ENCODE measurements at places on chromosomes 11 and 22. TPM values are rescaled to one million over a fixed set of nuclear protein-coding genes. Genes with fewer than 3 reads are reported as not detected.

FGF4 gene
- polyA plus RNA-seq: not detected

RTL10 gene
- polyA plus RNA-seq: 7.9 TPM

CD248 gene
- polyA plus RNA-seq: 5.5 TPM

TRIM49 gene
- polyA plus RNA-seq: not detected

BACE1 gene
- 2.7 TPM for polyA plus RNA-seq

GAL gene
- polyA plus RNA-seq: 5.6 TPM

H19 gene
- polyA plus RNA-seq: 5,104 TPM

SYCE3 gene
- not detected for polyA plus RNA-seq

RANGAP1 gene
- polyA plus RNA-seq: 51.8 TPM

SLC5A1 gene
- 1.1 TPM for polyA plus RNA-seq

C11orf42 gene
- not detected for polyA plus RNA-seq

ZP1 gene
- polyA plus RNA-seq: 0.52 TPM

KRTAP5-8 gene
- polyA plus RNA-seq: not detected

BDNF gene
- polyA plus RNA-seq: 0.83 TPM

CBLIF gene
- not detected for polyA plus RNA-seq

OR52I2 gene
- not detected for polyA plus RNA-seq

RIC3 gene
- polyA plus RNA-seq: 3.3 TPM

JAML gene
- 0.21 TPM for polyA plus RNA-seq

ETS1 gene
- polyA plus RNA-seq: 13.9 TPM

POU2AF2 gene
- polyA plus RNA-seq: 3.0 TPM

MMP27 gene
- polyA plus RNA-seq: not detected

AP1B1 gene
- polyA plus RNA-seq: 17.5 TPM

CEND1 gene
- 0.33 TPM for polyA plus RNA-seq

VSIG2 gene
- polyA plus RNA-seq: 0.15 TPM

ELFN2 gene
- polyA plus RNA-seq: 0.01 TPM

MOV10L1 gene
- 0.05 TPM for polyA plus RNA-seq

KCNC1 gene
- polyA plus RNA-seq: 0.13 TPM

IGSF22 gene
- polyA plus RNA-seq: 0.53 TPM

MUC2 gene
- 0.01 TPM for polyA plus RNA-seq

ZBTB44 gene
- 47.5 TPM for polyA plus RNA-seq

OR8A1 gene
- polyA plus RNA-seq: not detected

GRIA4 gene
- 0.17 TPM for polyA plus RNA-seq

OR51E2 gene
- polyA plus RNA-seq: 0.23 TPM

TRIM48 gene
- polyA plus RNA-seq: not detected

DENND5A gene
- polyA plus RNA-seq: 27.4 TPM

MDK gene
- polyA plus RNA-seq: 1.2 TPM

SCUBE2 gene
- polyA plus RNA-seq: 1.7 TPM

OR6T1 gene
- polyA plus RNA-seq: not detected
